ENCODE measurements at places on chromosomes 5 and 9.

DNA sequence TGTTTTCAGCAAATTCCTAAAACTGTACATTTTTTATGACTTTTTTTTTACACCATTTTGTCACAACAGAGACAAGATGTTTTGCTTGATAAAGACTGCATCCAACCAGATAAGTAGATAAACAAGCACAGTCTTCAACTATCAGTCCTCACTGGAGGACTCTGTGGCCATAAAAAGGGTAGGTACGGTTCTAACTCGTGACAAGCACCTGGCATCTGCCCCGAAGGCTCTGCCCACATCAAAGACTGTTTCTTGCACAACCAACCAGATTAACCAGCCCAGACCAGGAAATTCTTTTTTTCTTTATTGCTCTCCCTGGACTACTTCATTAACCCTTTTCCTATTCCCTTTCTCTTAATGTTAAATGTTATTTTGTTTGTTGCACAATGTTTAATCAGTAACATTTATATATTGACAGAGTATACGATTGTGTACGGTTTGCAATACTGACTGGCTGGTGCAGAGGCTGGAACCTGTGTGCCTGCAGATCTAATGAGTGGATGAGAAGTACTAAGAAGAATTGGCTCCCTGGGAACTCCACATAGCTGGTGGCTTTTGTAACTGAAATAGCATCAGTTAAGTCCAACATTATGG is 74.1 kb downstream of the SERINC5 start:
- DNase-seq, result no peak

GRCh38 chr9:121556580-121556979 is 56.9 kb upstream of the GGTA1 start:
- DNase-seq, result no peak

- no peak for DNase-seq
These were observed 4.4 kb downstream of the RNF44 start for GRCh38 chr5:176532795-176533194.

DNA sequence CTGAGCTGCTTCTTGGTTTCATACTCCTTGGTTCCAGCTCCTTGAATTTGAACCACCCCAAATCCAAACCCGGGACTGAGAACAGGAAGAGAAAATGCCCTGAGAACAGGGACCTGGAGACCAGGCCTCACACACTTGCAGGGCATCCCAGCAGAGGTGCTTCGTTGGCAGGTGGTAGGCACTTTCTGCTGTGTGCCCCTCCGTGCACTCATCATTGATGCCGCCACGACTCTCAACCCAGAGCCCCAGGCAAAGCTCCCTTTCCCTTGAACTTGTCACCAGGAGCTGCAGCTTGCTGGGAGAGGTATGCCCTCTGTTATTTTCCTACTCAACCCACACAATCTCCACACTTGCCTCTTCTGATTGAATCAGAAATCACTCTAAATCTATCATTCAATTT is 217.8 kb upstream of the IRX1 start:
- no peak for DNase-seq

- no peak for DNase-seq
These were observed 52.7 kb upstream of the TJP2 start for GRCh38 chr9:69121155-69122081.

DNA sequence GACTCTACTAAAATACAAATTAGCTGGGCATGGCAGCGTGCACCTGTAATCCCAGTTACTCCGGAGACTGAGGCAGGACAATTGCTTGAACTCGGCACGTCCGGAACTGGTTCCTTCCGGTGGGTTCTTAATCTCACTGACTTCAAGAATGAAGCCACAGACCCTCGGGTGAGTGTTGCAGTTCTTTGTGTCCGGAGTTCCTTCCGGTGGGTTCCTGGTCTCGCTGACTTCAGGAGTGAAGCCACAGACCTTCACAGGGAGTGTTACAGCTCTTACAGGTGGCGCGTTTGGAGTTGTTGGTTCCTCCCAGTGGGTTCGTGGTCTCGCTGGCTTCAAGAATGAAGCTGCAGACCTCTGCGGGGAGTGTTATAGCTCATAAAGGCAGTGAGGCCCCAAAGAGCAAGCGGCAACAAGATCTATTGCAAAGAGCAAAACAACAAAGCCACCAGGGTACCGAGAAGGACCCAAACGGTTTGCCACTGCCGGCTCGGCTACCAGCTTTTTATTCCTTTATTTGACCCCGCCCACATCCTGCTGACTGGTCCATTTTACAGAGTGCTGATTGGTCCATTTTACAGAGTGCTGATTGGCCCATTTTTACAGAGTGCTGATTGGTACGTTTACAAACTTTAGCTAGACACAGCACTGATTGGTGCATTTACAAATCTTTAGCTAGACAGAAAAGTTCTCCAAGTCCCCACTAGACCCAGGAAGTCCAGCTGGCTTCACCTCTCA is 28.6 kb upstream of the SLC6A19 start:
- no peak for DNase-seq

- no peak for DNase-seq
These were observed 12.8 kb downstream of the COL23A1 start for GRCh38 chr5:178577376-178577839.

DNA sequence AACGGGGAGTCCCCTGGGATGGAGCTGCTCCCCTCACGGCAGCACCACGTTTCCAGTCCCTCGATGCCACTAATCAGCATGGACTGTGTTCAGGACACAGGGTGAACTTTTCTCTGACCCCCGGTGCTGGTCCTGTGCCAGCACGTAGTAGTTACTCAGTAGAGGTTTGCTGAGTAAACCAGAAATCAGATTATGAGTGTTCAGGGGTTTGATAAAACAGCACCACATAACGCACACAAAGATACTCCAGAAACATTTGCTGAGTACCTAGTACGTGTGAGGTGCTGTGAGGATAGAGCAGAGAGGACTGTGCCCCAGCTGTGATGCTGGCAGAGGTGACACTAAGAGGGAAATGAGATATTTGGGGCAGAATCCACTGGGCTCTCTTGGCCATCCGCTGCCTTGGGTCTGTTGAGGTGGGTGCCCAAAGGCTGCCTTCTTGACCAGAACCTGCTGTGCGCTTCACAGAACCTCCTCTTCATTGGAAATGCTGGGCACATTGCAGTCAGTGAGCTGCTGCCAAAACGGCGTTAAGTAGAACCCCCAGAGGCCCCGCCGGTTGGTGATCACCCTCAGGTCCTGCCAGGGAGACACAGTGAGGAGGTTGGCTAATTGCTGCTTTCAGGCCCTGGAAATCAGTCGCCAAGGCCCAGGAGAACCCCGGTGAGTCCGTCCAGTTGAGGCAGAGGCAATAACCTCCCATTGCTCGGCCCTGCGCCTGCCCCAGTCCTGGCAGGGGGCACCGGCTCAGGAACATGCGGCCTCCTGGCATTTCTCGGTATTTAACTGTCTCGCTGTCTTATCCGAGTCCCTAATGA is 49.4 kb downstream of the NEURL1B start:
- DNase-seq, result no peak

DNA sequence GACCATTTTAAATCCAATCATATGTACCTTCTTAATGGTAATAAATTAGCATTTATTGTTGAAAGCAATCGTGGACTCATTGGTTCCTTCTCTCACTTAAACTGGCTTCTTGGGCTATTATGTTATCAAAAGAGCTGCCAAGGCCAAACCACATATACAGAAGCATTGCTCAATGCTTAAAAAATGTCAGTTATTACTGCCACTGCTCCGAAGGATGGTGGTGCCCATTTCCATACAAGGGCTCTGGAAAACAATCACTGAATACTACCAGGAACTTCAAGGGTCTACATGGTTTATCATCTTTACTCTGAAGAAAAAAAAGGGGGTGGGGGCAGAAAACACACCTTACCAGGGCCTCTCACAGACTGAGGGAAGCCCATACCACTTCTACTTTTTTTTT is 104.3 kb downstream of the GNAQ start:
- no peak for DNase-seq

- no peak for DNase-seq
These were observed 94.8 kb downstream of the NR3C1 start for GRCh38 chr5:143308731-143309130.

DNA sequence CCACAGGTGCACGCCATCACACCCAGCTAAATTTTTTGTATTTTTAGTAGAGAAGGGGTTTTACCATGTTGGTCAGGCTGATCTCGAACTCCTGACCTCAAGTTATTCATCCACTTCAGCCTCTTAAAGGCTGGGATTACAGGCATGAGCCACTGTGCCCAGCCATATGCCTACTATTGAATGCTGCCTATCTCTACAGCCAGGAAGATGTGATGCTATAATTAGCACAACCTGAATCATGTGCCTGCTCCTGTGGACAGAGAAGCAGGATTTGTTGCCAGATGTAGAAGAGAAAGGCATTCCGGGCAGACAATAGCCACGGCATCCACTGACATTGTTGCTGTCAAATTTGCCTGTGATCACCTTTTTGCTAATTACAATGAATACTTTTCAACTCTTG is 24.4 kb upstream of the MLLT3 start:
- DNase-seq, result no peak

GRCh38 chr9:19994296-19994695 is 205.5 kb upstream of the SLC24A2 start:
- no peak for DNase-seq

- DNase-seq, result no peak
These were observed 120.6 kb downstream of the FOCAD start for GRCh38 chr9:20804489-20805250.

GRCh38 chr5:150149618-150150017 is 6.0 kb downstream of the PDGFRB start:
- no peak for DNase-seq

DNA sequence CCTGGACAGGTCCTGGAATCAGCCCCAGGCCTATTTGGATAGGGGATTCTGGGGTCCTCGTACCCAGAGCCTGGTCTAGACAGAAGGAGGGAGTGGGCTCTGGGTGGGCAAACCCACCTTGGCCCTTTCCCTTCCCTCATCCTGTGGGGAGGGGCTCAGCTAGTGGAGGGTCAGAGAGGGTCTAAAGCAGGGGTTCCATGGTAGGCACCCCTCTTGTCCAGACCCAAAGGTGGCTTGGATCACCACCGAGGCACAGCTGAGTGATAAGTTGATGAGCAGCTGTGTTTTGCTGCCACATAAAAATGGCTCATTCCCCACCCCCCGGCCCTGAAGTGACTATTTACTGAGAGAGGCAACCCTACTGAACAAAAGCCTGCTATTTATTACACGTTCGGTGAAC is 53.8 kb upstream of the KCNMB1 start:
- DNase-seq, result no peak

DNA sequence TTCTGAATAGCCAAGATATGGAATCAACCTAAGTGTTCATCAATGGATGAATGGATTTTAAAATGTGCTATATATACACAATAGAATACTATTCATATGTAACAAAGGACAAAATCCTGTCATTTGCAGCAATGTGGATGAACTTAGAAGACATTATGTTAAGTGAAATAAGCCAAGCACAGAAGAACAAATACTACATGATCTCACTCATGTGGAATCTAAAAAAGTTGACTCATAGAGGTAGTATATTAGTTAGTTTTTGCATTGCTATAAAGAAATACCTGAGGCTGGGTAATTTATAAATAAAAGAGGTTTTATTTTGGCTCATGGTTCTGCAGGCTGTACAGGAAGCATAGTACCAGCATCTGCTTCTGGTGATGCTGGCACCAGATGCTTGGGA is 8.1 kb downstream of the CATSPER3 start:
- DNase-seq, result no peak

DNA sequence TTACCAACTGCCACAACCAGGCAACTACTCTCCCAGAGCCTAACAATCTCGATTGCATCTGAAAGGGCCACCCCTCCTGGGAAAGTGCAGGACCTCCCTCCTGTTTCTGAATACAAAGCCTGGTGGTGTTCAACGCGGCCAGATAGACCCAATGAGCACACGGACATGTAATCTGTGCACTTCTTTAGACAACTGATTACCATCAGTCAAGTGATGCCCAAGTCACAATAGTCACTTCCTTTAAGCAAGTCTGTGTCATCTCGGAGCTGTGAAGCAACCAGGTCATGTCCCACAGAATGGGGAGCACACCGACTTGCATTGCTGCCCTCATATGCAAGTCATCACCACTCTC is 739 bp downstream of the C9orf72 start:
- no peak for DNase-seq

DNA sequence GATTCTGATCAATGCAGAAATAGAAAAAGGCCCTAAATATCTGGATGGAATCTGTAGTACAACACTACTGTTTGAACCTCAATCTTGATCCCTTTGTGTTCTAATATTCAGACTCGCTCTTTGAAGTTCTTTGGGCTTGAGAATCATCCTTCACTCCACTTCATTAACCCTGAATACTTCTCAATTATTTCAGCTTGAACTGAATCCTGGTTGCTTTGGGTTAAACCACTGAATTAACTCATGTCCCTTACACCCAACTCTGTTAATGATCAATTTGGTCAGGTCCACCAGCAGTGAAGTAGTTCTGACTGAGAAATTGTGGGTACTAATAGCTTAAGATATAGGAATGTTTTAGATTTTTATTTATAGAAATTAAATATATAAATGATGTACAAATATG is 1707.2 kb upstream of the ACO1 start:
- DNase-seq, result no peak

GRCh38 chr5:166722939-166723338 is 1568.5 kb upstream of the WWC1 start:
- DNase-seq, result no peak

DNA sequence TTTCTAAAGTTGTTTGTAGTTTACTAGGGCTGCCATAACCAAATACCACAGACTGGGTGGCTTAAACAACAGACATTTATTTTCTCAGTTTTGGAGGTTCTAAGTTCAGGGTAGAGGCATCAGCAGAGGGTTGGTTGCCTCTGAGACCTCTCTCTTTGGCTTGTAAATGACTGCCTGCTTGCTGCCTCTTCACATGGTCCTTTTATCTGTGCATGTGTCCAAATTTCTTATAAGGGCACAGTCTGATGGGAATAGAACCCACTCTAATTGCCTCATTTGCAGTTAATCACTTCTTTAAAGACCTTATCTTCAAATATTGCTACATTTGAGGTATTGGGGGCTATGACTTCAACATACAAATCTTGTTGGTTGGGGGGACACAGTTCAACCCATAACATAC is 36.8 kb downstream of the GPBP1 start:
- no peak for DNase-seq

GRCh38 chr9:131312822-131313770 is 23.6 kb downstream of the PLPP7 start:
- DNase-seq, result no peak

DNA sequence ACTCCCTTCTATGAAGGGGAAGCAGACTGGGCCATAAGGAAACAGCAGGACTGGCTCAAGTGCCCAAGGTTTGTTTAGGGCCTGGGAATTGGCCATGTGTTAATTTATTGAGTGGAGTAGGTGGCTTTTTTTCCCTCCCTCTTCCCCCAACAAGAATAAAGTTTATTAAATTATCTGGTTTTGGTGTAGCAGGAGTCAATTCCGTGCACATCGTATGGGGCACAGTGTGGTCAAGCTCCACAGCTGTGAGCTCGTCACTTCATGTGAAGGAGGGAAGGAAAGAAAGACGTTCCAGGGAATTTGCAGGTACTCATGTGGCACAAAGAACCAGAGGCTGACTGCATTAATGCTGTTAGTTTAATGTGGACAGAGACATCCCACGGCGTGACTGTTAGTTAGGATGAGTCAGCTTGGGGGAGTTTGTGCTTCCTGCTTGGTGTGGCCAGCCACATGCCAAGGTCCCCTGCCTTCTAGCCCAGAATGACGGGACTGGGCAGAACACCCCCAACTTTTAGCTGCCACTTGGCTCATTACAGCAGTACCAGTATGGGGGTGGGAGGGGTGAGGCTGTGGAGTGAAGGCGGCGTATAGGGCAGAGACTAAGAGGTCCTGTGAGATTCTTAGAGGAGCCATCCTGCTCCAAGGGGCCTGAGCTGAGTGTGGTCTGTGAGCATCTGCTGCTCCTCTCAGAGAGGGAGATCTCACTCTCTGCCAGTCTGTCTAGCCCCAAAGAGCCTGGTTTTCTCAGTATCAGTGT is 33.2 kb downstream of the CSF1R start:
- DNase-seq, result no peak
